Activated T-helper 2 cell treated with anti-CD3 and anti-CD28 coated beads, Interferon-gamma antibody, Interleukin-2, Interleukin-4, amounts not matched to agents 10 μg/mL and 5 μg/mL and 100 μg/mL, durations not matched to agents 14 hours and 24 hours and 36 hours (primary cell): ENCODE measurements at places on chromosomes 1 and 21. TPM values are rescaled to one million over a fixed set of nuclear protein-coding genes. Genes with fewer than 3 reads are reported as not detected.

- H3K4me3 ChIP-seq = no peak overlapping the region
- H3K27me3 ChIP-seq = peaks cover 9% of the 10 kb centered on the region
- no peak for DNase-seq
- H3K4me1 ChIP-seq = no peaks in the 10 kb centered on the region
- H3K27ac ChIP-seq = no peak overlapping the region
- no peaks in the 10 kb centered on the region for H3K36me3 ChIP-seq
Observed at GRCh38 chr1:65872301-65872700, 79.6 kb downstream of the PDE4B start.

- no peak for DNase-seq
- no peaks in the 10 kb centered on the region for H3K4me1 ChIP-seq
- H3K27me3 ChIP-seq = no peaks in the 10 kb centered on the region
- no peak overlapping the region for H3K4me3 ChIP-seq
- H3K36me3 ChIP-seq = no peaks in the 10 kb centered on the region
Observed at GRCh38 chr1:98653123-98653522, 8.4 kb upstream of the SNX7 start.

- DNase-seq = peak; percentile 50
- H3K4me1 ChIP-seq = peaks cover 82% of the 10 kb centered on the region
Observed at GRCh38 chr1:206703661-206704060, 19.0 kb downstream of the MAPKAPK2 start.

Gene DNALI1
- not detected in 2 replicates for total RNA-seq

Gene CD5L
- total RNA-seq = not detected in 2 replicates

DNA sequence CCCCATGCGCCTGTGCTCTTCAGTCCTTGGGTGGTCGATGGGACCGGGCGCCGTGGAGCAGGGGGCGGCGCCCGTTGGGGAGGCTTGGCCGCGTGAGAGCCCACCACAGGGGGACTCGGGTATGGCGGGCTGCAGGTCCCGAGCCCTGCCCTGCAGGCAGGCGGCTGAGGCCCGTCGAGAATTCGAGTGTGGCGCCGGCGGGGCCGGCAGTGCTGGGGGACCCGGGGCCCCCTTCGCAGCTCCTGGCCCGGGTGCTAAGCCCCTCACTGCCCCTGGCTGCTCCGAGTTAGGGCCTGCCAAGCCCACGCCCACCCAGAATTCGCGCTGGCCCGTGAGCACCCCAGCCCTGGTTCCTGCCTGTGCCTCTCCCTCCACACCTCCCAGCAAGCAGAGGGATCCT is 26.1 kb downstream of the TLR5 start:
- H3K36me3 ChIP-seq = no peaks in the 10 kb centered on the region
- H3K27me3 ChIP-seq = no peaks in the 10 kb centered on the region
- no peaks in the 10 kb centered on the region for H3K4me1 ChIP-seq
- DNase-seq = no peak

DNA sequence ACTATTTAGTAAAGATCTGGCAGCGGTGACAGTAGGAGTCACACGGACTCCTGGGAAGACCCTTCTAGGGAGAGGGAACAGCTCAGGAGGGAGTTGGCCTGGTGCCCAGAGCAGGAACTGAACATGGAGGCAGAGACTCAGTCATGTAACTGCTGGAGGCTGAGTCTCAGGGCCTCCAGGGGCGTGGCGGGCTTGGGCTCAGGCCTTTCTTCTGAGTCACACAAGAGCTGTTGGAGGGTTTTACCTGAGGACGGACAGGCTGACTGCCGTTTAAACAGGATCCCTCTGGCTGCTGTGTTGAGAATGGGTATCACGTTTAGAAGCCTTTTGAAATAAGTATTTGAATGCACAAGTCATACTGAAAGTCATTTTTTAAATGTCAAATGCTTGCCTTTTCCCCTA is 7.2 kb upstream of the ETS2 start:
- peak overlapping the region; percentile 34 for H3K27ac ChIP-seq
- DNase-seq = no peak
- H3K4me3 ChIP-seq = no peak overlapping the region
- no peaks in the 10 kb centered on the region for H3K27me3 ChIP-seq
- peaks cover 31% of the 10 kb centered on the region for H3K4me1 ChIP-seq

DNA sequence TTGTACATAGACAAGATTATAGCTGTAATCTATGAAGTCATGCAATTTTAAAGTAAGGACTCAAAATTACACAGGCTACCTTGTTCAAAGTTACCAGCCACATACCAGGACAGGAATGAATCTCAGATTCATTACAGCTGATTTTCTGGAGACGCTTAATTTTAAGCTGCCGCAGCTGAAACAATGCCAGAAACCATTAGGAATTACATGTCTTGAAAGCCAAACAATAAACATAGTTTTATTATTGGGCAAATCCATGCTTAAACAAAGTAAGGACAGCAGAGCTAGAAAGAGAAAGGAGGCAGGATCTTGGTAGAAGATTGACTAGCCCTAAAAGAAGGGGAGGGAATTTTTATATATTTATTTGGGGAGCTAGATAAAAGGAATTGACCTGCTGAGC is 19.2 kb upstream of the CD1D start:
- no peak overlapping the region for H3K27ac ChIP-seq
- peaks cover 15% of the 10 kb centered on the region for H3K27me3 ChIP-seq
- no peaks in the 10 kb centered on the region for H3K36me3 ChIP-seq
- H3K4me3 ChIP-seq = no peak overlapping the region

DNA sequence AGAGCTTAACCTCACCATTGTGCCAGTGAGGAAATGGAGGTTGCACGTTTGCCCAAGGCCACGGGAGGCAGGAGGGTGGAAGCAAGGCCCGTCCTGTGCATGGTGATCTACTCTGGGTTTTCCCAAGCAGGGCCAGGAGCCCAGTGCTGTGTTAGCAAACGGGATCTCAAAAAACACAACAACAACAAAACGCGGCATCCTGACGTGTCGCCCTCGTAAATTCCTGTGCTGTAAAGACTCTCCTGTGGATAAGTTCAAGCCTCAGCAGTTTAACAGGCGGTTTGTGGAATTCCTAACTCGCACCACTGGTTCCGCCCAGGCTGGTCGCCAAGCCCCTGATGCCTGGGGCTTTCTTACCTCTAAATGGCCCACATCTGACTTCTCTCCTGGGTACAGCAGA is 39.1 kb downstream of the TFF3 start:
- H3K4me1 ChIP-seq = no peaks in the 10 kb centered on the region
- no peak overlapping the region for H3K4me3 ChIP-seq
- H3K27me3 ChIP-seq = no peaks in the 10 kb centered on the region
- no peaks in the 10 kb centered on the region for H3K36me3 ChIP-seq

DNA sequence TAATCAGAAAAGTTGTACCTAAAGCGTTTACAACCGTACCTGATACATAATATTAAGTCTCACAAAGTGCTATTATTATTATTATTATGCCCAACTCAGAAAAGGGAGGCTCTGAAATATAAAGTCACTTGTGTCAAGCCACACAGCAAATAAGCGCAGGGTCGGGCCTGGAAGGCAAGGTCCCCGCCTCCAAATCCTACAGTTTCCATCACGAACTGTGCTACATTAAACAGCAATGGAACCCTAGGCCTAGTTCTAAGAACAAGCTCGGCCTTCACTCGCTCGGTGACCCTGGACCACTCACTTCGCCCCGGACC is 549 bp downstream of the PARS2 start:
- peaks cover 12% of the 10 kb centered on the region for H3K4me1 ChIP-seq
- no peaks in the 10 kb centered on the region for H3K27me3 ChIP-seq
- DNase-seq = no peak
- peak overlapping the region; percentile 89 for H3K27ac ChIP-seq

GRCh38 chr1:25952841-25953401 is 44.9 kb downstream of the PAFAH2 start:
- DNase-seq = no peak
- H3K27ac ChIP-seq = no peak overlapping the region
- no peaks in the 10 kb centered on the region for H3K27me3 ChIP-seq
- H3K4me3 ChIP-seq = no peak overlapping the region

GRCh38 chr1:15151377-15151806 is 2.2 kb upstream of the TMEM51 start:
- no peak for DNase-seq
- H3K4me3 ChIP-seq = no peak overlapping the region
- no peak overlapping the region for H3K27ac ChIP-seq
- peaks cover 59% of the 10 kb centered on the region for H3K27me3 ChIP-seq
- H3K4me1 ChIP-seq = peaks cover 16% of the 10 kb centered on the region
- no peaks in the 10 kb centered on the region for H3K36me3 ChIP-seq

- no peak for DNase-seq
- no peak overlapping the region for H3K27ac ChIP-seq
- H3K27me3 ChIP-seq = no peaks in the 10 kb centered on the region
- no peak overlapping the region for H3K4me3 ChIP-seq
Observed at GRCh38 chr1:94121411-94121821, 468 bp upstream of the ABCA4 start.

GRCh38 chr1:44021581-44022321 is 9.5 kb downstream of the SLC6A9 start:
- H3K4me1 ChIP-seq = peaks cover 3% of the 10 kb centered on the region
- H3K27ac ChIP-seq = no peak overlapping the region
- H3K4me3 ChIP-seq = no peak overlapping the region
- DNase-seq = no peak
- H3K27me3 ChIP-seq = no peaks in the 10 kb centered on the region

DNA sequence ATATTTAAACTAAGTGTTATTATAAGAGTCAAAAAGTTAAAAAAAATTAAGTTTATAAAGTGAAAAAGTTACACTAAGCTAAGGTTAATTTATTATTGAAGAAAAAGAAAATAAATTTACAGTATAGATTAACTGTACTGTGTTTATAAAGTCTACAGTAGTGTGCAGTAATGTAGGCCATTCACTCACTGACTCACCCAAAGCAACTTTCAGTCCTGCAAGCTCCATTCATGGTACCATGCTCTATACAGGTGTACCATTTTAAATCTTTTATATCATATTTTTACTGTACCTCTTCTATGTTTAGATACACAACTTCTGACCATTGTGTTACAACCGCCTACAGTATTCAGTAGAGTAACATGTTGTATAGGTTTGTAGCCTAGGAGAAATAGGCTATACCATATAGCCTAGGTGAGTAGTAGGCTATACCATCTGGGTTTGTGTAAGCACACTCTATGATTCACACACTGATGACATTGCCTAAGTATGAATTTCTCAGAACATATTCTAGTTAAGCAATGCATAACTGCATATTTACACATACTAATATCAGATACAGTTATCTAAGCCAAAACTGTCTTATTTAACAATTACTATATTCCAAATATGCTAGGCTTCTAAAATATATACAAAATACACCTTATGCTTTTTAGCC is 80.6 kb upstream of the GFI1 start:
- no peak for DNase-seq
- peak overlapping the region; percentile 13 for H3K4me3 ChIP-seq
- H3K4me1 ChIP-seq = peaks cover 65% of the 10 kb centered on the region
- no peaks in the 10 kb centered on the region for H3K27me3 ChIP-seq

DNA sequence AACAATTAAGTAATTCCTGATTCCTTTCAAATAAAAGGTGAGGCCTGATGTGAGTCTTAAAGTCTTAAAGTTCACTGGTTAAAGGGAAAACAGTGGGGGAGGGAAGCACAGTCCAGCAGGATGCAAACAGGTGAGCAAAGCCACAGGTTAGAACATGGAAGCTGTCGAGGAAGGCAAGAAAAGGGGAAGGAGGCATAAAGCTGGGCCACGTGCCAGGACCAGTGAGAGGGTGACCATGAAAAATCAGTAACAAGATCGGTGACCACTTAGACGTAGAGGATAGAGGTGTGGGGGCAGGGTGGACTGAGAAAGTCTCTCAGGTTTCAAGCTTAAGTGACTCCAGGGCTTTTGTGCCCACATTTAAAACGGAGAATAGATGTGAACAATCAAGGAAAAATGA is 231.3 kb downstream of the SETD4 start:
- H3K4me1 ChIP-seq = peaks cover under 1% of the 10 kb centered on the region
- no peak overlapping the region for H3K27ac ChIP-seq
- H3K4me3 ChIP-seq = no peak overlapping the region
- peaks cover 26% of the 10 kb centered on the region for H3K27me3 ChIP-seq

DNA sequence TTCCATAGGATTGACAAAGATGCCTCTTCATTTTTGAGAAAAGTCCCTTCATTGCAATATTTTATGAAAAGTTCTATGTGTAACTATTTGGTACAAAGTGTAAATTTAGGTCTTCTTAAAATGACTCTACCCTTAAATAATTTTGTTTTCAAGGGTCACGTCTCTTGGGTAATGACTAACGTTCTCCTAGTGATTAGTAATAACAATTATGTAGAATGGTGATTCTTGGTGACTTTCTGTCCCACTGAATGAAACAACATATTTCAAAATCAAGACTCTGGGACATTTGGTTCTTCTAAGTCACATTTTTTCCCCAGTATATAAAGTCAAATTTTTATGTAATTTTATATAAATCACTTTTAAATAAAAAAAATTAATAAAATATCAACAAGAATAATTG is 277.5 kb upstream of the ADAMTS5 start:
- H3K36me3 ChIP-seq = no peaks in the 10 kb centered on the region
- no peak overlapping the region for H3K4me3 ChIP-seq
- H3K4me1 ChIP-seq = no peaks in the 10 kb centered on the region
- H3K27me3 ChIP-seq = no peaks in the 10 kb centered on the region

Gene C1QC
- total RNA-seq = not detected in 2 replicates

DNA sequence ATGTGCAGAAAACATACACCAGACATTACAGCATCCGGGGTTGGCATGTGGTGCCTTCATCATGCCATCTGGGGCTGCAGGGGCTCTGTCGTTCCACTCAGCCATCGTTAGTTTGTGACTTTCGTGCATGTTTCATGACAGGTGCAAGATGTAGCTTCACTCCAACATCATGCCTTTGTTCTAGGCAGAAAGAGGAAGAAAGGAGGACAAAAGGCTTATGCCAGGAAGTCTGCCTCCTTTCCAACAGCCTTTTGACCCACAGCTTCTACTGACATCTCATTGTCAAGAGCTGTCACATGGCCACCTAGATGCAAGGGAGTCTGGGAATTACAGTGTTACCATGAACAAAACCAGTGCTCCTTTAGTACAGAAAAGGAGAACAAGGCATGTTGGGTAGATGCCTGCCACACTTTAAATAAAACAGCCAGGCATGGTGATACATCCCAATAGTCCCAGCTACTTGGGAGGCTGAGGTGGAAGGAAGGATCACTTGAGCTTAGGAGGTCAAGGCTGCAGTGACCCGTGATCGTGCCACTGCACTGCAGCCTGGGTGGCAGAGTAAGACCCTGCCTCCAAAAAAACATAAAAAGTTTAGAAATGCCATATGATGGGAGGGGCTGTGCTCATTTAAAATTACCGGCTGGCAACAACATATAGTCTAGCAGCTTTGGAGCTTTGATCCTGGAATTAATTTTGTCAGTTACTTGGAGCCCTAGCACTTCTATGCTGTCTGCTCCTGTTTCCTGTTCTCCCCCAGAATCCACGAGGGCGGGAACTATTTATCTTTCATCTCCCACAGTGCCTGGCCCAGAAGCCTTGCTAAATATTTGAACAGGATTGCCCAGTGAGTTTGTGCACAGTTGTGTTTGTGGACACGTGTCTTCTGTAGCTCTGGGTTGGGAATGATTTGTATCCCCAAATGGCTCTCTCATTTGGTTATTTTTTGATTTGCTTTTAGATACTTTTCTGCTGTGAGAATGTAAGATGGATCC is 7.4 kb downstream of the DOP1B start:
- peaks cover 5% of the 10 kb centered on the region for H3K4me1 ChIP-seq
- H3K36me3 ChIP-seq = peaks cover 32% of the 10 kb centered on the region
- no peak overlapping the region for H3K4me3 ChIP-seq
- DNase-seq = no peak
- H3K27ac ChIP-seq = no peak overlapping the region
- H3K27me3 ChIP-seq = no peaks in the 10 kb centered on the region

Gene ATP1B1
- 12.6 and 13.5 TPM in 2 replicates for total RNA-seq

GRCh38 chr1:51926171-51926812 is 47.8 kb upstream of the NRDC start:
- H3K4me1 ChIP-seq = no peaks in the 10 kb centered on the region
- no peak overlapping the region for H3K4me3 ChIP-seq
- no peaks in the 10 kb centered on the region for H3K36me3 ChIP-seq
- DNase-seq = no peak

Gene CAPN9
- not detected in 2 replicates for total RNA-seq
